Thoracic aorta (tissue), 2 donors: ENCODE measurements at places on chromosomes 7 and 10.

DNA sequence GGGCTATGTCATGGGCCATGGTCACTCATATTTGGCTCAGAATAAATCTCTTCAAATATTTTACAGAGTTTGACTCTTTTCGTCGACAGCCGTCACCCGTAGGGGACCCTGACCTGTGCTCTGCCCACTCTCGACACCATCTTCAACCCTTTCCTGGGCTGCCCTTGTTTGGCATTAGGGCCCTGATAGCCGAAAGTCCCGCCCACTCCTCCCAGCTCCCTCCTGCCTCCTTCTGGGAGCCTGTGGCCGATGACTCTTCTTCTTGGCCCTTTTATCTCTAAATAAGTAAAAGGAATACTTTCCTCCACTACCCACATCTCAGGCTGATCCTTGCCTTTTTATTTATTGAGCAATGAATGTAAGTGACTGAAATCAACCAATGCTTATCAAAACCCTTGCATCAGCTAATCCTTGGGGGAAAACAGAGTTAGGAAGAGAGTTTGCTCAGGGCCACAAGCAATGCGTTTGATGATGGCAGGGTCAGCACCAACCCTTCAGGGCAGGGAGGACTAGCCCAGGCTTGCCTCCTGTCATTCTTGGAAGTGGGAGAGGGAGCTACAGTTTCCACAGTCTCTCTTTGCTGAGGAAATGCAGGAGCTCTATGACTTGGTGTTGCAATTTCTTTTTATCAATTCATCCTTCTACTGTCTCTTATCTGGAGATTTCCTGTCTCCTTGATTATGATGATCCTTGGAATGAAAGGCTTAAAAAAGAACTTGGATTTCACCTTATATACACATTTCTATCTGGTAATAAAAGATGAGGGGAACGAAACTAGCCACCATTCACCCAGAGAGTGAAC is 218.2 kb upstream of the PODXL start:
- no peak overlapping the region for H3K27ac ChIP-seq
- no peak for DNase-seq
- H3K27me3 ChIP-seq = no peaks in the 10 kb centered on the region
- H3K36me3 ChIP-seq = no peaks in the 10 kb centered on the region
- H3K4me1 ChIP-seq = no peaks in the 10 kb centered on the region

GRCh38 chr7:106178593-106179134 is 66.6 kb upstream of the SYPL1 start:
- no peaks in the 10 kb centered on the region for H3K36me3 ChIP-seq
- no peaks in the 10 kb centered on the region for H3K4me1 ChIP-seq
- H3K27me3 ChIP-seq = no peaks in the 10 kb centered on the region
- no peak overlapping the region for H3K4me3 ChIP-seq
- H3K27ac ChIP-seq = no peak overlapping the region

DNA sequence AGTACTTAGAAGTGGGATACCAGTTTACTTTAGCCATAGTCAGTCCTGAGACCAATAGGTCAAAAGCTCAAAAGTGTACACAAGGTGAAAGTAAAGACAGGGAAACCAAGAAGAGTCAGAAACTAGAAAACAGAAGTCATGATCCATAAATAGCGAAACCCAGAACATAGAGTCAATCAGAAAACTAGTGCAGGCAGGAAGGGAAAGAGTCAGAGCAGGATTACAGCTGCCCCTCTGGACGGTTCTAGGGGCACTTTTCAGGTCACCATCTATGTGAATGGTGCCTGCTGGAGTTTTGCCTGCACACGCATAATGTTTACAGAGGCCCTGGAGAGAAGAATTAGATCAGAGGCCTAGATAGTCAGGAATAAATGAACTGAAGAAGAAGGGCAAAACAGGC is 22.4 kb upstream of the DMTF1 start:
- H3K36me3 ChIP-seq = no peaks in the 10 kb centered on the region
- H3K27me3 ChIP-seq = no peaks in the 10 kb centered on the region
- H3K4me3 ChIP-seq = no peak overlapping the region
- no peaks in the 10 kb centered on the region for H3K4me1 ChIP-seq

DNA sequence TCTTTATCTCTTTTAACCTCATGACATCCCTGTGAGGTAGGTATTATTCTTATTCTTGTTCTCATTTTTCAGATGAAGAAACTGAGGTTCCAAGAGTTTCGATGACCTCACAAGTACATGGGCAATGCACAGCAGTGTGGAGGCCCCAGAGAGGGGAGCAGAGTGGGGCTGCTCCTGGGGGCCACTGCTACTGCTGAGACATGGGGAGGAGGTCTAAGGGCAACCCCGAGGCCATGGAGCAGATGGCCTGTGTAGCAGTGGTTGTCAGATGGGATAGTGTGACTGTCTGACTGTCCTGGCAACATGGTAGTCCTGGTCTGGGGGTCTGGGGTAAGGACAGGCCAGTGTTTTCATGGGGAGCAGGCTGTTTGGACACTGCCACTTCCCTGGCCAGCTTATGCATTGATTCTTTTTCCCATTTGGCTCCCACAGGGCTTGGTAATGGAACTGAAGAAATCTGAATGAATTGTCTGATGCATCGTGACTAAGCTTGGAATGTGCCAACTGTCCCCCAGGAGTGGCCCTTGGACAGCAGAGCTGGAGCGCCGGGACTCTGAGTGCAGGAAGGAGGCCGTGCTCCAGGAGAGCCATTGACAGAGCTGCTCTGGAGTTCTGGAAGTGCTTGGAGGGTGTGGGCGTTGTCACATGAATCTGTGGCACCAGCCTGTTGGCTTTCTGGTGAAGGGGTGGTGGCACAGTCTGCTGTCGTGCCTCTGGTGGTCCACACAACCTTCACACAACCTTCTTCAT is 40.9 kb downstream of the ADRA2A start:
- no peaks in the 10 kb centered on the region for H3K4me1 ChIP-seq
- no peak overlapping the region for H3K27ac ChIP-seq
- no peak for DNase-seq
- H3K4me3 ChIP-seq = no peak overlapping the region
- no peaks in the 10 kb centered on the region for H3K36me3 ChIP-seq

GRCh38 chr7:1226186-1226901 is 6.3 kb upstream of the UNCX start:
- H3K27me3 ChIP-seq = peaks cover 49% of the 10 kb centered on the region
- no peaks in the 10 kb centered on the region for H3K36me3 ChIP-seq
- no peak overlapping the region for H3K27ac ChIP-seq
- DNase-seq = no peak
- no peak overlapping the region for H3K4me3 ChIP-seq
- peaks cover 8% of the 10 kb centered on the region for H3K4me1 ChIP-seq

GRCh38 chr10:30986053-30986555 is 45.6 kb downstream of the ZNF438 start:
- H3K4me1 ChIP-seq = peaks cover 43% of the 10 kb centered on the region
- H3K27me3 ChIP-seq = no peaks in the 10 kb centered on the region
- H3K36me3 ChIP-seq = no peaks in the 10 kb centered on the region
- H3K4me3 ChIP-seq = no peak overlapping the region
- peak overlapping the region; percentile 18 for H3K27ac ChIP-seq

GRCh38 chr10:84224411-84225028 is 824 bp downstream of the LRIT2 start:
- H3K4me3 ChIP-seq = no peak overlapping the region
- H3K4me1 ChIP-seq = no peaks in the 10 kb centered on the region
- no peak for DNase-seq
- no peaks in the 10 kb centered on the region for H3K27me3 ChIP-seq

DNA sequence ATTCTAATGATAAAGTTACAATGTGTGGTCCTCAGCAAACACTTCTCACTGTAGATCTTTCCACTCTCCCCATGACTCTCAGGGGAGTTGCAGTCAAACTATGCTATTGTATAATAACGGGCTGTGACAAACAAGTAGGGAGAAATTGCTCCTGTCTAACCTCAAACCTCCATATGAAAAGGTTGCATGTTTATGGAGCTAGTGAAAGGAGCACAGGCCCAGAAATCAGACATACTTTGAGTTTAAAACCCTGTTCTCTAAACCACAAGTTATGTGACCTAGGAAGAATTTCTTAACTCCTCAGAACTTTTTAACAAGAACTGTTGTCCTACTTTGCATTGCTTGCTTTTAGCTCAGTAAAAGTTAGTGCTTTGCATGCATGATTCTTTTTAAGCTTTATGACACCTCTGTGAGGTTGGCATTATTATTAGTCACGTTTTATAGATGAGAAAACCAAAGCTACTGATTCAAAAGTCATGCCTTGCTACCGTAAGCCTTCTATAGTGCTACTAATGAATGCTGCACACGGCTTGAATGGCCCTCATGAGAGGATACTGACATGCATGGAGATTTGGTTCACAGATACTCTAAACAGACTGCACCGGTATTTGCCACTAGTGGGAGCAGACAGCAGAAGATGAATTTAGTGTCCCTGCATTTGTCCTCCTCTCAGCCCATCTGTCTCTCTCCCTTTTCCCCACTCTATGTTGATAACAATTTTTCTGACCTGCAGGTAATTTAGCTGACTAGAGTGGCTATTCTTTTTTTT is 129.5 kb upstream of the PCGF5 start:
- peak overlapping the region; percentile 58 for H3K27ac ChIP-seq
- H3K4me1 ChIP-seq = peaks cover 12% of the 10 kb centered on the region
- H3K4me3 ChIP-seq = no peak overlapping the region
- no peak for DNase-seq
- no peaks in the 10 kb centered on the region for H3K27me3 ChIP-seq

DNA sequence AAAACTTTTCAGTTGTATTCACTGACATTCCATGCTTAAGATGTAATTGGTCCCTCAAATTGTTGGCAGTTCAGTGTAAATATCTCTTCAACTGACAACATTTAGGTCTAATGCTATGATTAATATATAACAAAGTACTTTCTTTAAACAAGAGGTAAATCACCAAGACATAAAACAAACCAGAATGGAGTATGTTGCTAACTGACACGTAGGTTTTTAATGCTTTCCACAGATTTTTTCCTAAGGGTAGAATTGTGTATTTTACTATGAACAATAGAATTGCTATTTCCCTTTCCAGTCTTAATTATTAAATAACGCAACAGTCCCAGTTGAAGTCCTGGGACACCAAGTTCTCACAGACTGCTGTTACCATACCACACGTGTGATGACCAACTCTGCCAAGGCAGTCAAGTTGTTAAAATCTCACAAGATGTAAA is 4.1 kb downstream of the JCAD start:
- no peak for DNase-seq
- H3K36me3 ChIP-seq = no peaks in the 10 kb centered on the region
- H3K27ac ChIP-seq = peak overlapping the region; percentile 76
- no peaks in the 10 kb centered on the region for H3K27me3 ChIP-seq
- H3K4me1 ChIP-seq = peaks cover 19% of the 10 kb centered on the region

GRCh38 chr10:124477614-124478363 is 16.2 kb downstream of the LHPP start:
- DNase-seq = no peak
- H3K4me1 ChIP-seq = no peaks in the 10 kb centered on the region
- no peak overlapping the region for H3K27ac ChIP-seq
- no peaks in the 10 kb centered on the region for H3K27me3 ChIP-seq
- no peak overlapping the region for H3K4me3 ChIP-seq

GRCh38 chr7:91240376-91240941 is 23.8 kb upstream of the FZD1 start:
- no peak overlapping the region for H3K4me3 ChIP-seq
- no peaks in the 10 kb centered on the region for H3K27me3 ChIP-seq
- H3K36me3 ChIP-seq = no peaks in the 10 kb centered on the region
- DNase-seq = no peak

DNA sequence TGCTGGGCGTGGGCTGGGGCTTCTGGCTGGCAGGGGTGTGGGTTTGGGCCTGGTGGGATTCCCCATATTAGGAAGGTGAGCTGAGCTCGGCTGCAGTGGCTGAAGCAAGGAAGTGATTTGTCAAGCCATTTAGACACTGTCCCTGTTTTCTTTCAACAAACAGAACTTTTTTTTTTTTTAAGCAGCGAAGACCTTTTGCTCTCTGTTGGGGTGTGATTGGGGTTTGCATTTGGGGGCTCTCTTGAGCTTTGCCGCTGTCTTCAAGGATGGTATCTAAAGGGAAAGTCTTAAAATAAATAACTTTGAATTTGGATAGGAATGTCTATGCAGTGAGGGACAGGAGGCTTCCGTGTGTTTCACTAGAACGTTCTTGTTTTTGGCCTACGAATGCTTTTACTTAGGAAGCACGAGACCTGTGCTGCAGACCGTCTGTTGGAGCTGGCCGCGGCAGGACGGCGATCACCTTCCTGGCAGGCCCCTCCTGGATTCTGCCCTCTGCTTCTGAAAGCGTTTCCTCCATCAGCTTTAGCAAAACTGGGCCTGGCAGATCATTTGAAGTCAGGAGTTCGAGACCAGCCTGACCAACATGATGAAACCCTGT is 43.9 kb downstream of the FOXK1 start:
- H3K27me3 ChIP-seq = no peaks in the 10 kb centered on the region
- peak overlapping the region; percentile 79 for H3K4me3 ChIP-seq
- peaks cover 20% of the 10 kb centered on the region for H3K4me1 ChIP-seq
- H3K27ac ChIP-seq = peak overlapping the region; percentile 83
- no peak for DNase-seq
- H3K36me3 ChIP-seq = no peaks in the 10 kb centered on the region

DNA sequence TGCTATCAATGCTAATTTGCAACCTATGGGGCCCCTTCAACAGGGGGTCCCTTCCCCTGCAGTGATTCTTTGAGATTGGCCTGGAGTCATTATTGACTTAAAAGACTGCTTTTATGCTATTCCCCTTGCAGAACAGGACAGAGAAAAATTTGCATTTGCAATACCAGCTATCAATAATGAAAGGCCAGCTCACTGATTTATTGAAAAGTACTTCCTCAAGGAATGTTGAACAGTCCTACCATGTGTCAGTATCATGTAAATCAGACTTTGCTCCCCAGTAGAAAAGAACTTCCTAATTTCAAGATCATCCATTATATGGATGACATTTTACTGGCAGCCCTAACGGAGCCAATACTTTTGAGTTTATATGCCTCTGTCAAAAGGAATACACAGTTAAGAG is 29.7 kb upstream of the ABCA13 start:
- H3K27ac ChIP-seq = no peak overlapping the region
- no peaks in the 10 kb centered on the region for H3K27me3 ChIP-seq
- no peak overlapping the region for H3K4me3 ChIP-seq
- H3K36me3 ChIP-seq = no peaks in the 10 kb centered on the region

DNA sequence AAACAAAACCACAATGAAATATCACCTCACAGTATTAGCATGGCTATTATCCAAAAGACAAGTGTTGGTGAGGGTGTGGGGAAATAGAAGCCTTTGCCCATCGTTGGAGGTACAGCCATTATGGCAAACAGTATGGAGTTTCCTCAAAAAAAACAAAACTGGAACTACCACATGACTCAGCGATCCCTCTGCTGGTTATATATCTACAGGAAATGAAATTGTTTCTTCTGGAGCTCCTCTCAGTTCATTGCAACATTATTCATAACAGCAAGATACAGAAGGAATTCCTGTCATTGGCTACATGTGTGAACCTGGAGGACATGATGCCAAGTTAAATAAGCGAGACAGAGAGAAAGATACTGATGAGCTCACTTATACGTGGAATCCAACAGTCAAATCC is 2.4 kb upstream of the UBE3C start:
- H3K4me3 ChIP-seq = peak overlapping the region; percentile 35
- peaks cover 19% of the 10 kb centered on the region for H3K4me1 ChIP-seq
- DNase-seq = no peak
- H3K27me3 ChIP-seq = no peaks in the 10 kb centered on the region

GRCh38 chr10:125174360-125174759 is 14.0 kb upstream of the CTBP2 start:
- H3K4me3 ChIP-seq = no peak overlapping the region
- H3K27me3 ChIP-seq = no peaks in the 10 kb centered on the region
- H3K36me3 ChIP-seq = no peaks in the 10 kb centered on the region
- H3K27ac ChIP-seq = no peak overlapping the region
- H3K4me1 ChIP-seq = no peaks in the 10 kb centered on the region

- H3K4me1 ChIP-seq = no peaks in the 10 kb centered on the region
- H3K27ac ChIP-seq = no peak overlapping the region
- H3K36me3 ChIP-seq = no peaks in the 10 kb centered on the region
- no peak for DNase-seq
- H3K27me3 ChIP-seq = no peaks in the 10 kb centered on the region
- H3K4me3 ChIP-seq = no peak overlapping the region
Measured at GRCh38 chr10:34885898-34886297, 70.8 kb upstream of the PARD3 start.
